ENCODE measurements at places on chromosomes 6 and 20.

GRCh38 chr6:105806486-105806920, 279.6 kb upstream of the PRDM1 start:
- no peak for DNase-seq

DNA sequence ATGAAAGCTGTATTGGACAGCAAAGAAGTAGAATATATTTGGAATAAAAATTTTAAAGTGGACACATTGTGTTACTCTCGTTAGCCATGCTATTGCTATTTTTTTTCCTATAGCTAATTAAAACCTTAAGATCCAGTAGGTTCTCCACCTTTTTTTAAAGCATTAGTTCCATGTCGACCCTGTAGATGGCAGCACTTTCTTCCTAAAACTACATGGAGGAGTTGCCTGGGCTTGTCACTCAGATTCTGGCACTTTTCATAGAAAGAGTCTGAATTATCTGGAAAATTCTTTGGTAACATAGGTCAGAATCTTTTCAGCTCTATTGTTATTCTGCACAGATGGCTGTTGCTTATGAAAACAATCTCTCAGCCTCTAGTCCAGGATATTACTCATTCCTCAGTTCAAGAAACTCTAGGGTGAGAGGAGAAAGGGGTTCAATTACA, 42.0 kb upstream of the ESR1 start:
- DNase-seq, result peak; percentile 58

- peak; percentile 80 for DNase-seq
These were observed 32.0 kb upstream of the PCMTD2 start for GRCh38 chr20:64223526-64224067.

- DNase-seq, result peak; percentile 13
These were observed 8.9 kb downstream of the ABRACL start for GRCh38 chr6:139037490-139037889.

- DNase-seq, result no peak
These were observed 105.6 kb upstream of the NXT1 start for GRCh38 chr20:23244916-23245552.

GRCh38 chr20:33659341-33660034, 2.6 kb upstream of the C20orf144 start:
- DNase-seq, result no peak

- peak; percentile 86 for DNase-seq
These were observed 74.4 kb downstream of the ARHGAP18 start for GRCh38 chr6:129635396-129636130.

- no peak for DNase-seq
These were observed 59.2 kb downstream of the PHACTR3 start for GRCh38 chr20:59663513-59664060.

GRCh38 chr20:18005990-18006364, 37.2 kb downstream of the MGME1 start:
- no peak for DNase-seq

DNA sequence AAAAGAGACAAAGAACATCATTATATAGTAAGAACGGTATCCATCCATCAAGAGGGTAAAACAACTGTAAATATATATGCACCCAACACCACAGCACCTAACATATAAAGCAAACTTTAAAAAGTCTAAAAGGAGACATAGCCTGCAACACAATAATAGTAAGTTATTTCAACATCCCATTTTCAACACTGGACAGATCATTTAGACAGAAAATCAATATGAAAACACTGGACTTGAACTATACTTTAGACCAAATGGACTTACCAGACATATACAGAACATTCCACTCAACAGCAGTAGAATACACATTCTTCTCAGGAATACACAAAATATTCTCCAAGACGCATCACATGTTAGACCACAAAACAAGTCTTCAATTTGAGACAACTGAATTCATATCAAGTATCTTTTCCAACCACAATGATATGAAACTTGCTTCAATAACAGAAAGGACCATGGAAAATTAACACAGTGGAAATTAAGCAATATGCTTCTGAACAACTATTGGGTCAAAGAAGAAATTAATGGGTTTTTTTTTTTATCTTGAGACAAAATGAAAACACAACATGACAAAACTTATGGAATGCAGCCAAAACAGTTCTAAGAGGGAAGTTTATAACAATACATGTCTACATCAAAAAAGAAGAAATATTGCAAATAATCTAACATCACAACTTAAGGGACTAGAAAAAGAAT, 23.9 kb upstream of the ASF1A start:
- DNase-seq, result no peak
